NCI-H2029 treated with DMSO at 0.1 percent for 48 hours (cell line): ENCODE measurements at places on chromosomes 2 and 18.

DNA sequence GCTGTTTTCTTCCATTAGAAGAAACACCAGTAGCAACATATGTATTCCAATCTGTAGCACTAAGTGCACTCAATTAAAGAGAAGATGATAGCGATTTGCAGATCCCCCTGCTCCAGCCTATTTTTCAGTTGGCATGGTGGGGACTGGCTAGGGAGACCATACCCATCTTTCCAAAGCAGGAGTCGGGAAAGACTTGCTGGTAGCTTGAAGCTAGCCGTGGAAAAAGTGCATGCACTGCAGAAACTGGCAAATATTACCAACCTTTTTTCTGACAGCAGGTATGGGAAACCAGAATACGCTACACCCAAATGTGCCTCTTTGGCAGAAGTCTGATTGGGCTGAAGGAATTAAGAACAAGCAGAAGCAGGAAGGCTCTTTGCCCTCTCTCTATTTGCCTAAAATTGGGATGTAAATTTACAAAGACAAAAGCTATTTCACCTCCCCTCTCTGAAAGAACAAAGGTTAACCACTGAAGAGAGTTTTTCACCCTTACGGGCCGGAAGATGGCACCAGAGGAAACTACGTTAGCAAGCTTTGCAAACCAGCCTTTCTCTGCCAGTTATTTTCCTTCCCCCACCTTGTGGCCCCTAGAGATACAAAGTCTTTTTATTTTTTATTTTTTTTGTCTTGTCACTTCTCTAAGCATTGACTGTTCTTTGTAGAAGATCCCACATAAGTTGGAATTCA lies 273.1 kb downstream of the DLGAP1 start:
- DNase-seq, result no peak

DNA sequence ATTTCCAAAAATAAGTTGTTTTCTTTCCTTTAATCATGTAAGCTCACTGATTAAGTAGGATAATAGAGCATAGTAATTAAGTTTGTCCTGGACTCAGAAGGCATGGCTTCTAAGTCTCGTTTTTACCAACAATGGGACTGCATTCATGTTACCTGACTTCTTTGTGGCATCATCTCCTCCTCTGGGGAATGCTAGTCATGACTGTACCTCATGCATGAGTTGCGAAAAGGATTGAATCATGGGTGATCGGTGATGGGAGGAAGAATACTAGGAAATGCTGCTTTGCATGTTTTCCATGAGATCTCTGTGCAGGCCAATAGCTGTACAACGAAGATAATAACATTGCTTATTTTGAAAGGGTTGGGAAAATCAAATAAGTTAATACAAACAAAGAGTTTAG lies 981.6 kb downstream of the CNTNAP5 start:
- no peak for DNase-seq

DNA sequence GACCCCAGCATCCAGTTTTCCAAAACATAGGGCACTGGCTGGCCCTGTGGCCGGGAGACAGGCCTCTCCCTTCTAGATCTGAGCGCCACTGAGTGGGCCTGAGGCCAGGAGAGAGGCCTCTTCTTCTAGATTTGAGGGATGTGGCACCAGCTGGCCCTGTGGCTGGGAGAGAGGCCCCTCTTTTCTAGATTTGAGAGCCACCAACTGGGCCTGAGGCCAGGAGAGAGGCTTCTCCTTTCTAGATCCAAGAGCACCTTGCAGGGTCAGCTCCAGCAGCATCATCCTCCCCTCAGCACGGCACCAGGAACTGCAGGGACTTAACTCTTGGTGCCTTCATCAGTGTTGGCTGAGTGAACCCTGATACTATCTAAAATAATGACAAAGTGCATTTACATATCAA lies 114.3 kb upstream of the ALKAL2 start:
- DNase-seq, result no peak

GRCh38 chr2:8422450-8422800 lies 259.4 kb upstream of the ID2 start:
- no peak for DNase-seq

GRCh38 chr18:70195014-70195614 lies 10.4 kb downstream of the RTTN start:
- no peak for DNase-seq

- DNase-seq, result no peak
These were observed 30.9 kb upstream of the KCNE4 start for GRCh38 chr2:223020971-223021675.

- DNase-seq, result no peak
These were observed 96.7 kb upstream of the COPS8 start for GRCh38 chr2:236988690-236989624.

DNA sequence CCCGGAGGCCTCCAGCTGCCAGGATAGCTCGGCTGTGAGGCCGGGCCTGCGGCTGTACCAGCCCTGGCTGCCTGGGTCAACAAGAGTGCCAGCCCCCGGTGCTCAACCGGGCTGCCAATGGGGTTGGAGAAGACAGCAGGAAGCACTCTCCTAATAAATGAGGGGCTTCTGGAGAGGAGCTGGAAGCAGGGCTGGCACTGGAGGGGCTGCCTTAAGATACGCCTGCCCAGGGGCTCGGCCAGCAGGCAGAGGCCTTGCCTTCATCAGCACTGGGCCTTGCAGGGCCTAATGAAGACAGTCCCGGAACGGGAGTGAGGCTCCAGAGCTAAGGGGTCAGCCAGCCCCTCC lies 73.6 kb downstream of the TEX51 start:
- DNase-seq, result no peak

DNA sequence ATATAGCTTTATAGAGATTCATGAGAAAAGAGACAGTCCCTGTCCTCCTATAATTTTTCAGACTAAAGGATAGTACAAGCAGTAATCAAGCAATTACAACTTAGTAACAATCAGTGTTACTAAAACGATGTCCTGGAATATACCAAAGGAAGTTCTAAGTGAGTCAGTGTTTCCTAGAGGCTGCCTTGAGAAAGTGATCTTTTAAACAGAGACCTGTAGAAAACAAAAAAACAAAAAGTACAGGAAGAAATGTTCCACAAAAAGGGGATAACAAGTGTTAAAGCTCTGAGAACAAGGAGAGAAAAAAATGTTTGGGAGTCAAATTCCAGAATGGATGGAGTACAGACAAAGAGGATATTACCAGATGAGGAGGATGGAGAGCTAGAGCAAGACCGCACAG lies 556.4 kb downstream of the ERBB4 start:
- no peak for DNase-seq

DNA sequence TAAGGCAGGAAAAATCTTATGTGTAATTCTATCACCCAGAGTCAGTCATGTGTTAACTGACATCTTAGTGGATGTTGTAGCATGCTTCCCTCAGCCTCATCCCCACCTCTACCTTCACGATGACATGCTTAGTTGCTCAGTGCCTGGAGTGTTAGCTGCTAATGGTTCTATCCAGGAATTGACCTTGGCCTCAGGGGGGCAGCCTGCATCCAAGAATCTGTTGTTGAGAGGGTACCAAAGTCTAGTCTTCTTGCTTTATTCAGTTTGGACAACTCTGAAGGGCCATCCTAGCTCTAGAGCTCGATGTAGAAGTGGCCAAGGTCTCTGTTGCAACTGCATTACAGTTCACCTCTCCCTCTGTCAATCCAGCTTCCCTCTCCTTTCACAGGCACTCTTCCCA lies 61.2 kb downstream of the ACYP2 start:
- DNase-seq, result no peak

GRCh38 chr2:123061534-123061933 lies 963.6 kb upstream of the CNTNAP5 start:
- DNase-seq, result no peak

DNA sequence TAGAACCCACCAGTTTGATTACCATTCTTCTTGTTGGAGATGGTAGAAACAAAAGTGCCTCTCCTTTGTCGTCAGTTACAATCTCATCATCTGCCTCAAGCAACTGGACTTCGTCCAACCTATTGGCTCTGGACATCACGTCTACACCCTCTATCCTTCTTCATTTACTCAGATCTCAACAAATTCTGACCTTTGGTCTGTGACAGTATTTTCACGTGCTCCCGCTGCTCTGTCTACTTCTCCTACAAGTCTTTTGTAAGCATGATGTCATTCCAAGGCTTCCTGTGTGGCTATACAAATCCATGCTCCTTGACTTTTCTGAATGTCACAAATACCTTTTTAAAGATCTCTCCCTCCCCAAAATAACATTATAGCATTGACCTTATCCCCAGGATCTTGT lies 43.0 kb upstream of the PID1 start:
- no peak for DNase-seq

- DNase-seq, result no peak
These were observed 29.2 kb downstream of the GULP1 start for GRCh38 chr2:188320861-188321260.

GRCh38 chr2:98376996-98377395 lies 30.7 kb downstream of the CNGA3 start:
- DNase-seq, result no peak

GRCh38 chr2:28659127-28659526 lies 92.5 kb upstream of the PPP1CB start:
- DNase-seq, result no peak

DNA sequence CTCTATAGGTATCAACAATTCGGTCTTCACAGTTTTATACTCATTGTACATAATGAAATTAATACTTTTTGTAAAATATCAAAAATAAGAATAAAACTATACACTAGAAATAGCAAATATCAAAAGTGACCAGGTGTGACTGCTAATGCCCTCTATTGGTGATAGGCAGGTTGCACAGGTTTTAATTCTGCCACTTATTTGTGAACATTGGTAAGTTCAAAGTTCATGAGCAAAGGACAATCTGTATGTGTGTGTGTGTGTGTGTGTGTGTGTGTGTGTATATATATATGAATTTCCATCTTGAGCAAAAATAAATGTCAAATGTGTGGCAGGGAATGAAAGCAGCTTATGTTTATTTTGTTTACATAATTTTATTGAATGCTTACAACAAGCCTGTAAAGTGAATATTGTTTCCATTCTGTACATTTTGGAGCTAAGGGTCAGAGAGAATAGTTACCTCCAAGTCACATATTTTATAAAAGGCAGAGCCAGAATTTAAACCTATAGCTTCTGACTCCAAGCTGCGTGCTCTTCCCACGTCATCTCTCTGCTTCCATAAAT lies 537.4 kb downstream of the CPS1 start:
- DNase-seq, result no peak
